ENCODE measurements at places on chromosomes 7 and 10.
A peak's percentile ranks its signal among the peaks of the same experiment; 100 is the strongest.

- DNase-seq: peak; percentile 61
These were observed 145.2 kb downstream of the FRMD4A start for GRCh38 chr10:14185316-14186045.

GRCh38 chr7:24659505-24659904, 86.3 kb downstream of the PALS2 start:
- DNase-seq: peak; percentile 20

DNA sequence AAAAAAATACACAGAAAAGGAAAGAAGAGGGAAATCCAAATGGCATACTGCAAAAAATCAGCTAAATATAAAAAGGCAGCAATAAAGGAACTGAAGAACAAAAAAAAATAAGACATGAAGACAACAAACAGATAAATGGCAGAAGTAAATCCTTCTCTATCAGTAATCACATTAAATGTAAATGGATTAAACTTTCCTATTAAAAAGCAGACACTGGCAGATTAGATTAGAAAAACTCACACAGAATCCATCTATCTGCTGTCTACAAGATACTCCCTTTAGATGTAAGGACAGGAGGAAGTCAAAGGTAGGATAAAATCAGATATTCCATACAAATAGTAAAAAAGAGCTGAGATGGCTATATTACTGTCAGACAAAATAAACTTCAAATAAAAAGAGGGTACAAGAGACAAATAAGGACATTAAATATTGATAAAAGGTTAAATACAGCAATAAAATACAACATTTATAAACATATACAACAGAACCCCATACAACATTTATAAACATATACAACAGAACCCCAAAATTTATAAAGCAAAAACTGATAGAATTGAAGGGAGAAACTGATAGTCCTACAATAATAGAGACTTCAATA, 51.4 kb downstream of the CFAP70 start:
- DNase-seq: no peak

DNA sequence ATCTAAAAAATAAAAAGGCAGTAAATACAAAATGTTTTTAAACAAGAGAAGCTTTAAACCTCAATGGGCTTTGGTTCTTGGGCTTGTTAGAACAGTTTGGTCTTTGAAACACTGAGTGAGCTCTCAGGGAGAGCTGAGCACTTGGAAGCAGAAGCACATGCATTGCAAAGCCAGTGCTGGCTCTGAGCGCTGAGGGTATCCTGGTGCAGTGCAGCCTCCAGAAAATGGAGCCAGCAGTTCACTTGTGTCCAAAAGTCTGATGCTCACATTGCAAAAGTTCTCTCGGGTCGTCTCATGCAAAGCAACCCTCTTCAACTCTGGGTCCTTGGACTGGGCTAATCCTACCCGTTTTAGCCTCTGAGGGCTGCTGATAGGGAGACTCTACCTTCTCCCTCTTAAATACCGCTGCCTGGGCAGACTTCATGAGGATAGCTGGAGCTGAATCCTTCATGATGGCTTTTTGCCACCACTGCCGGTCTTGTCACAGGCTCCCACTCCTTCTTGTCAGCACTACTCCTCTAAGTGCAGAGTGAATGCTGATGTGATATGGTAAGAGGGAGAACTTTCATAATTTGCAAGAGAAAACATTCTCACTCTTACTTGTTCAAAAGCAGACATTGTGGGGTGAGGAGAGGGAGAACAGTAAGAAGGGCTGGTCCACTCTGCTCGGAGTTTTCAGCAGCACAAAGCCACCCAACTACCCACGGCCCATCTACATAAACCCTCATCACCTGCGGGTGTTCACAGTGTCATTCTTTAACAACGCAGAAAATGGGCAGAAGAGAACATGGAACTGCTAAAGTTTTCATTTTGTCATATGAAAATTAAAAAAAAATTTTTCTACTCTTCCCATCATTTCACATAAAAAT, 42.2 kb upstream of the BMPER start:
- no peak for DNase-seq

GRCh38 chr10:18607503-18608378, 43.6 kb downstream of the NSUN6 start:
- no peak for DNase-seq

All from GM13977 (cell line).